ENCODE measurements at places on chromosomes 12 and 14. TPM values are rescaled to one million over a fixed set of nuclear protein-coding genes. Genes with fewer than 3 reads are reported as not detected.

- H3K4me1 ChIP-seq: no peaks in the 10 kb centered on the region
- no peaks in the 10 kb centered on the region for H3K27me3 ChIP-seq
- H3K36me3 ChIP-seq: no peaks in the 10 kb centered on the region
- no peak for DNase-seq
- H3K4me3 ChIP-seq: no peak overlapping the region
- no peak overlapping the region for H3K27ac ChIP-seq
Measured at GRCh38 chr12:118432812-118433545, 56.6 kb downstream of the SUDS3 start.

GSG1 gene
- not detected for total RNA-seq

LRP1-AS gene
- total RNA-seq: not detected

DNA sequence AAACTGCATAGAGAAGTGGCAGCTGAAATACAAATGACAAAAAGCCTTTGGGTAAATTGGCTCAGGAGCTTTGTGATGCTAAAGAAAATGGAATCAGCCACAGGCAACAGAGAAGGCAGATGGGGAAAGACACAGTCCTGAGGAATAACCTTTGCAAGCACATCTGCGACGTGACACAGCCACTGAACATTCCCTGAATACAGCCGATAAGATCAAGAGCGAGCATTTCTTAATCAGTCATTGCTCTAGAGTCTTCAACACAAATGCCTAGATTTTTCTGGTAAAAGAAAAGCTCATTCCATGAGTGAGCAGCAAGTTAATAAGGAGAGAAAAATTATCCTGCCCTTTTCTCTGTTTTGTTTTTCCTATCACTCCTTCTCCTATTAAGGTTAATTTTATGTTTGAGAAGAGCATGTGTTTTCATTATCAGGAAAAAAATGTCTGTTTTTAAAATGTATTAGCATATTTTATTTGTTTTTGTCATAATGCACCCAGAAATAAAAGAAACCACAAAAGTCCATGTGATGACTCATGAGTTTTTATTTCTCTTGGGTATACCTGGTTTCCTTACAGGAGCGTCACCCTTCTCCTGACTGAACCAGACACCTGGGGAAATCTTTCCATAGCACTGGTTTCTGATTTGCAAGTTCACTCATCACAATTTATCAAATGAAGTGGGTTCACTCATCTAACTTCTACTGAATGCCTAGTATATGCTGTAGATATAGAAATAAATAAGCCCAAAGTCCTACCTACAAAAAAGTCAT is 45.4 kb upstream of the PCED1B start:
- no peak overlapping the region for H3K4me3 ChIP-seq
- no peak overlapping the region for H3K27ac ChIP-seq
- peaks cover 6% of the 10 kb centered on the region for H3K4me1 ChIP-seq
- no peak for DNase-seq
- H3K36me3 ChIP-seq: no peaks in the 10 kb centered on the region

GRCh38 chr12:93186131-93186530 is 191.6 kb upstream of the NUDT4 start:
- H3K4me1 ChIP-seq: peaks cover 21% of the 10 kb centered on the region
- H3K36me3 ChIP-seq: no peaks in the 10 kb centered on the region
- H3K4me3 ChIP-seq: no peak overlapping the region
- no peak for DNase-seq
- H3K27me3 ChIP-seq: no peaks in the 10 kb centered on the region

DNA sequence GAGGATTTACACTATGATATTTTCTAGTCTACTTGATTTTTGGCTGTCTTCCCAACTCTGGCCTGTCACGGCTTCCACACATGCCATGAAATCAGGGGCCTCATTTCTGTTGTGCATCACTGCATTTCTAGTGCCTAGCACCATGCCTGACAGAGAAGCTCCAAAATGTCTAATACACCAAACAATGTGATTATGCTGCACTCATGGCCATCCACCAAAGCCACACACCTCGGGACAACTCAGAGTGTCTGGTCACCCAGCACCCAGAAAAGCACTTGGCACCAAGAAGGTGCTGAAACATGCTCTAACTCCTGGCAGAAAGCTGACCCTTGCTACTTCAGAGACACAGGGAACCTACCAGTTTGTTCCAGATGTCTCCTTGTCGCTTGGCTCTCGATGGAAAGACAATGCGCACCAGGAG is 11.3 kb downstream of the GCN1 start:
- no peaks in the 10 kb centered on the region for H3K36me3 ChIP-seq
- no peak overlapping the region for H3K27ac ChIP-seq
- no peaks in the 10 kb centered on the region for H3K27me3 ChIP-seq
- DNase-seq: no peak
- H3K4me1 ChIP-seq: no peaks in the 10 kb centered on the region
- no peak overlapping the region for H3K4me3 ChIP-seq

DNA sequence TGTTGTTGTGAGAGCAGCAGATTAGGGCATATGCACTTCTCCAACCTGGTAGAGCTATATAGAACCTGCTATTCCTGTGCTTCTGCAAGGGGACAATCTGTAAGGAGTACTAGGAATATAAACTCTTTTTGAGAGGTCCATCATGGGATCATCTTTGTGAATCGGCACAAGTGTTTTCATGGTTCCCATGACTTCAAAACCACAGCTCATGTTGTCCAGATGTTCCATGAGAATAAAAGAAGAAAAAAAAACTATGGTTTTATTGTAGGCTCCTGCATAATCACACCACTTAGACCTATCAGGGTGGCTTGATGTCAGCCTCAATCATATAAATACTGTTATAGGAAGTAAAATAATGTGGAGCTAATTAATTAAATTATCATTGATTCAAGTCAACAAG is 311.4 kb upstream of the ATP2B1 start:
- no peak overlapping the region for H3K27ac ChIP-seq
- no peaks in the 10 kb centered on the region for H3K36me3 ChIP-seq

B4GALNT3 gene
- 13.3 TPM for total RNA-seq

ZCCHC8 gene
- total RNA-seq: 28.2 TPM

DNA sequence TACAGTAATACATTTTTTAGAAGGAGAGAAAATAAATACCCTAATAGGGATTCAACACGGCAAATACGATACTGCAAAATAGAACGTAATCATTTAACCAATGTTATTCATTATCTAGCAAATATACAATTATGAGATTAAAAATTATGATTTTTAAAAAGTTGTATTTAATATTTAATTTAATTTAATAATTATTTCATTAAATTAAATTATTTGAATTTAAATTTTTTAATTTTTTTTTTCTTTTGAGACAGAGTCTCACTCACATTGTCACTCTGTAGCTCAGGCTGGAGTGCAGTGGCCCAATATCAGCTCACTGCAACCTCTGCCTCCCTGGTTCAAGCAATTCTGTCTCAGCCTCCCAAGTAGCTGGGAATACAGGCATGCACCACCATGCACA is 42.0 kb downstream of the GXYLT1 start:
- no peaks in the 10 kb centered on the region for H3K4me1 ChIP-seq
- H3K27me3 ChIP-seq: no peaks in the 10 kb centered on the region
- no peaks in the 10 kb centered on the region for H3K36me3 ChIP-seq
- no peak overlapping the region for H3K27ac ChIP-seq

JDP2 gene
- total RNA-seq: 66.5 TPM

DNA sequence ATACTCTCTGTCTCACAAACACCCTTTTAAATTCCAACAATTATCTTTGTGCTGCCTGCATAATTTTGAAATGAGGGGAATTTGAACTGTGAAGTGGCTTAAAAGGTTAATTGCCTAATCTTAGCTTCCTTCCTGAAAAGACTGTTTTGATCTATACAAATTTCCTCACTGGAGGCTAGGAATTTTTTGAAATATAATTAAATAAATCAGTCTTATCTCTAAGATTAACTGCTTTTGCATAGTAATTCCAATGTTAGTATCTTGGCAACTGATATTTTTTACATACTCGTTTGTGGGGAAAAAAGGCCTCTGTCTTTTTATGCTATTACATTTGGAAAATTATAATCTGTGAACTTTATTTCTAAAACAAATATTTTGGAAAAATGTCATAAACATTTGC is 498.5 kb downstream of the TMTC2 start:
- H3K27me3 ChIP-seq: no peaks in the 10 kb centered on the region
- H3K4me1 ChIP-seq: no peaks in the 10 kb centered on the region
- H3K27ac ChIP-seq: no peak overlapping the region
- H3K36me3 ChIP-seq: no peaks in the 10 kb centered on the region
- DNase-seq: no peak

All from vagina (tissue), 2 donors.